ENCODE measurements at places on chromosomes 5 and 9.

- no peak for DNase-seq
Observed at GRCh38 chr5:146345578-146346366, 7.1 kb downstream of the POU4F3 start.

- no peak for DNase-seq
Observed at GRCh38 chr9:93294011-93294410, 110.1 kb downstream of the WNK2 start.

DNA sequence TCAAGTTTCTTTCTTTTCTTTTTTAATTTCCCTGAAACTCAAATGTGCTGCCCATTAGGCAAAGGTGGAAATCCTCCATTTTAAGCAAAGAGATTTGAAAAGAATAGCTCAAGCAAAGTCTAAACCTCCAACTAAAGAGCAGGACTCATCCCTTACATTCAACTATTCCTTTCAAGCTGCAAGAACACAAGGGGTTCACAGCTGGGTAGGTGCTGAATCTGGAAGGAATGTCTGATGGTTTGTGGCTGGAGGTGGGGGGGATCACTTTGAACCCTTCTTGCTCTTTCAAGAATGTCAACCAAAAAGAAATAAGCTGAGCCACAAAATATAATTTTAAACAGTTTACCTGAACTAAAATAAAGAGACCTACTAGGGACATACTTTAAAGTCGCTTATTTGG is 375.7 kb upstream of the CDH10 start:
- no peak for DNase-seq

GRCh38 chr9:124248960-124249359 is 8.8 kb upstream of the NEK6 start:
- no peak for DNase-seq

- no peak for DNase-seq
Observed at GRCh38 chr9:13268469-13268868, 11.0 kb downstream of the MPDZ start.

GRCh38 chr5:87627363-87627762 is 214.6 kb upstream of the CCNH start:
- no peak for DNase-seq

DNA sequence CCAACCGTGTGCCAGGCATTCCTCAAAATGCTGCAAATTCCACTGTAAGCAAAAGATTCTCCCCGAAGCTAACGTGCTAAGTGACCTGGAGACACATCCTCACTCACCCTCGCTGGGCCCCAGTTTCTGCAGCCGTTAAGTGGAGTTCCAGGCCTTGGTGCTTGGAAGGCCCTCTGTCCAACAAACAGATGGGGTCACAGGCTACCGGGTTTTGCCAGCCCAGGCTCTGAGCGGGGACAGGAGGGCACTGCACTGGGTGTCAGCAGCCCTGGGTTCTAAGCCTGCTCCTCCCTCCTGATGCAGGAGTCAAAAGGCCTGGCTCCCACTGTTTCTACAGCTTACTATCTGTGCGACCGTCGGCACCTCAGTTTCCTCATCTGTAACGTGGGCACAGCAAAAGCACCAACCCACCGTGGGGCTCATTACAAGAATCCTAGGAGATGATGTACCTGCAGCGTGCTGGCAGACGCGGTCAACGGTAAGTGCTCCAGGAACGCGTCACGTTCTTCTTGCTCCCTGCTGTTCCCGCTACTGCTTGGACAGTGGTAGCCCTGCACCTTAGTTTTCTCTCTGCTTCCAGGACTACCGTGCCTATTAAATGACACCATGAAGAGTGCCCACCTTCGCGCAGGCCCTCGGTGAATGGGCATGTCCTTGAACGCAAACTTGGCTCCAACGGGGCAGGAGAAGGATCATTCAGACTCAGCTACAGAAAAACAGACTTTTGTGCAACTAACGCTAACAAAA is 84.8 kb downstream of the ADAMTS2 start:
- no peak for DNase-seq

DNA sequence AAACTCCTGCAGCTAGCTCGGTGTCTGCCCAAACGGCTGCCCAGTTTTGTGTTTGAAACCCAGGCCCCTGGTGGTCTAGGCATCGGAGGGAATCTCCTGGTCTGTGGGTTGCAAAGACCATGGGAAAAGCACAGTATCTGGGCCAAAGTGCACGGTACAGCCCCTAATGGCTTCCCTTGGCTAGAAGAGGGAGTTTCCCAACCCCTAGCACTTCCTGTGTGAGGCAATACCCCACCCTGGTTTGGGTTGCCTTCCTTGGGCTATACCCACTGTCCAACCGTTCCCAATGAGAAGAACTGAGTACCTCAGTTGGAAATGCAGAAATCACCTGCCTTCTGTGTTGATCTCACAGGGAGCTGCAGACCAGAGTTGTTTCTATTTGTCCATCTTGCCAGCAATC is 41.8 kb downstream of the CAVIN4 start:
- no peak for DNase-seq

DNA sequence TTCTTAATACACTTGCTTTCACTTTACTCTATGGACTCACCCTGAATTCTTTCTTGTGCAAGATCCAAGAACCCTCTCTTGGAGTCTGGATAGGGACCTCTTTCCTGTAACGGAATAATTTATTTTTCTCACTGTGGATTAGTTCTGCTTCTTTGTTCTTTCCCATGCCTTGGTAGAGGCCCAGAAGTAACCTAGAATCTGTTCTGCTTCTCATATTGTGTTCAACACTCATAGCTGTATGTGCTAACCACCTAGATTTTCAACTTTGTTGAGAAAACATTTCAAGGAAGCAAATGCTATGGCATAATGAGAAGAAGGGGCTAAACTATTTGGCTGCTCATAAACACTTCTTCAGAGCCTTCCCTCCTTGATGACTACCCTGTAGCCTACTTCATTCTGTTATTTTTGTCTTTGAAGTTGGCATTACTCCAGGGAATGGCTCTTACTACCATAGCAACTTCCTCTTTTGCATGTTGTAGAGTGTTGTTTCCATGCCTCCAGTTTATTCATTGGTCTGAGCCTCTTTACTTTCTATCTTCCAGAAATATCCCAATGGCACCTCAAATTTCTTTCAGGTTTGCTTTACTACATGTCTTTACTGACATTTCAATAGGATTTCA is 74.3 kb downstream of the KIAA0825 start:
- DNase-seq: no peak

DNA sequence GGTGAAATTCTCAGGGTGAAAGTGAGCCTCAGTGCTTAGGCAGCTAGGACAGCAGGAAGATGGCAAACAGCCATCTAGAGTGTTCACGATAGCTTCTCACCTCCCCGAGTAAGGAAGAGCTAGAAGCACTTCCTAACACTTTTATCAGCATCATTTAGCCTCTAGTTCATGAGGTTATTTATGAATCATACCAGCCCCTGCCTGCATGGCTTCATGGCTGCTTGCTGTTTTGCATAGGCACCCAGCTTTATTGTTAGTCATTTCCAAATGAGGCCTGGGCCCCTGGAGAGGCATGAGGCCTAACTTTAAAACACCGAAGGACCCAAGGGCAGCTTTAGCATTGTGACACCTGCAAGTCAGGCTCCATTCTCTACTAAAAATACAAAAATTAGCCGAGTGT is 134.9 kb upstream of the PANK3 start:
- no peak for DNase-seq

DNA sequence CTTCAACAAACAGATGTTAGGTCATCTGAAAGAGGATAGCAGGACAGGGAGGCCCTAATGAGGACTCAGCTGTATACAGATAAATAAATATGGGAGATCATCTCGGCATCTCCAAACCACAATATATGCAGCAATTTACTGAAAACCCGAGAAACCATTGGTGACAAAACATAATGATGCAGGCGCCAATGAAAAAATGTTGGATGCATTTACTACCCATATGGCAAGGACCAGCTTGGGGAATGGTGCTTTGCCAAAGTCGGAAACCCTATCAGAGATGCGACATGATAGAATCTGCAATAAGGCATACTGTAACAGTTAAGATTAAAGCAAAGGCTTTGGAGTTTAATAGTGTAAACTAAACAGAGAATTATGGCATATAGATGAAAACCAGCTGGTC is 92.0 kb downstream of the SNCAIP start:
- no peak for DNase-seq

DNA sequence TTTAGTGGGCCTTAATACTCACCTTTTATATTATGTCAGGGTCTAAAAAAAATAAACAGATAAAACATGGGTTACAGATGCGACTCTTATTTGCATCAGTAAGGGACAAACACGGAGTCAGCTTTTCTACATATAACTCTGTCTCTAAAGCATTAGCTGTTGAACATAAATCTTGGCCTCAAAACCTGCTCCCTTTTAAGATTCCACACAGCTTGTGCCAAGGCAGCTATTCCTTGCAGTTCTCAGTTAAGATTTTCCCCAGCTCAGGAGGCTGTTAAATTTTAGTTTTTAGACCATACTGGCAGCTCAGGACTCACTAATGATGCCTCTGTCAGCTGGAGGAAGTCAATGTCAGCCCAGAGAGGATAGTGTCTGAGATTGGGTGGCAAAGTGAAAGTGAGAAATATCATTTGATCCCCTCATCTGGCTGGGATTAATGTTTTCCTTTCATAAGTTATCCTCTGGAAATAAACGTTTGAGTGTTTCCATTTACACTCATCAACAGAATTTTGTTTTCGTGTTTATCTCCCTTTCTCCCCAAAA is 287.5 kb downstream of the ELAVL2 start:
- no peak for DNase-seq

GRCh38 chr9:112858625-112859147 is 32.0 kb downstream of the SLC46A2 start:
- DNase-seq: no peak

GRCh38 chr5:169063316-169063953 is 237.5 kb downstream of the SLIT3 start:
- no peak for DNase-seq

DNA sequence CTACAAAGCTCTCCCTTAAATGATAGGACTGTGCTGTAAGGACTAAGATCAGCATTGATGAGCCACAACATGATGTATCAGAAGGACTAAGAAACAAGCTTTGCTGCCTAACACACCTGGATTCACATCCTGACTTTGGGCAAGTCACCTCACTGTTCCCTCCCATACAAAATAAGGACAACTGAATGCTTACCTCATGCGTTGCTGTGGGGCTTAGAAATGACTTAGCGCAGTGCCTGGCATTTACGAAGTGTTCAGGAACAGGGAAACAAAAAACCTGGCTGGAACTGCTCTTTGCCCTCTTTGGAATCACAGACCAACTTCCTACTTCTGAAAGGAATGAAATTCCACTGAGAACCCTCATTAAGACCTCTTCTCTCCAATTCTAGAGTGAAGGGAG is 113.7 kb downstream of the BAAT start:
- no peak for DNase-seq

DNA sequence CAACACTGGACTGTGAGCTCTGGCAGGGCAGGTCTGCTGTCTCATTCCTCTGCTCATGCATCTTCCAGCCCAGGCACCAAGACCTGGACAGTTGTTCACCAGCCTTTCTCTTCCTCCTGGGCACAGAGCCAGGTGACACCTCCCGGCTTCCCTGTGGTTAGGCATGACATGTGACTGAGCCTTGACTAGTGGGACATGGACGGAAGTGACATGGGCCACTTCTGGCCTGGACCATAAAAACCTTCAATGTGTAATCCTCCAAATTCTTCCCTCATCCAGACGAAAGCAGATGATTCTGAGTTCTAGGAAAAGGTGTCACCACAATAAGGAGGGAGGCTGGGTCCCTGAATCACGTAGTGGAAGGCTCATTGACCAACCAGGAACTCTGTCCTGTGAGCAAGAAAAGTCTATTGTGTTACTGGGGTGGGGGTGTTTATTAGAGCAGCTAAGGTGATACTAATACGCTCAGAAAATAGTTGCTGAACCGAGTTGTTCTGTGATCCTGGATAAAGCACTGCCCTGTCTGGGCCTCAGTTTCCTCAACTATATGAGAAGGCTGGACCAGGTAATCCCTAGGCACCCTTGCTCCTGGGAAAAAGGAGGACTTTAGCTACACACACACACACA is 26.6 kb upstream of the CRB2 start:
- peak; percentile 17 for DNase-seq

DNA sequence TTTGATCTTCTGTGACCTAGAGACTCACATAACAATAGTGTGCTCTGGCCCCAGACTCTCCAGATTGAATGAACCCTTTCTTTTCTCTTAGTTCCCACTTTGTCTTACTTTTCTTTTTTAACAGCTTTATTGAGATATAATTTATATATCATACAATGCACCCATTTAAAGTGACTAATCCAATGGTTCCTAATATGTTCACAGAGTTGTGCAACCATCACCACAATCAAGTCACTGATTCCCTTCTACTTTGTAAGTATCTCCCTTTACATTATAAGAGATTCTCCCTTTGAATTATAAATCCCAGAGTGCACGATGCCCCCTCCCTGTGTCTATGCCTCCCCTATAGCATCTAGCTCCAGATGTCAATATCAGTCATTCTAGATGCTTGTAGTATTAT is 172.4 kb downstream of the HINT1 start:
- no peak for DNase-seq

DNA sequence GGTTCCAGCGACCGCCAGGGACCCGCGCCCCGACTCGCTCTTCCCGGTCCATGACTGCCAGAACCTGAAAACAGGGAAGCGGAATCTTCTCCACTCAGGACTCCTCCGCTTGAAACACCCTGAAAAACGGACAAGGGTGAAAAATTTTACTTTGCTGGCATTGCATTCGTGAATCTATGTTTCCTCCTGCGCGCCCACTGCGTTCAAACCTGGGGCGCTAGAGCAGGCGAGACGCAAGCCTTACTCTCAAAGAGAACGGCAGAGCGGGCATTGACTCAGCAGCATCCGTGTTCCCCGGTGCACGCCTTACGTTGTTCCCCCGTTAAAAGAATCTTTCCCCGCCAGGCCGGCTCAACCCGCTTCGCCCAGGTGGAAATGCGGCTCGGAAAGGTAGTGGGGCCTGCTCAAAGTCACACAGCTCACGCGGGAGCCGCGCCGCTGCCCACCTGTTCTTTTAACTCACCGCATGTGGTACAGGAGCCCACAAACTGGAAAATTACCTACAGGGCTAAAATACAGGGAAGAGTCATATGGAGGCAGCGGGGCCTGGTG is 999 bp upstream of the DRD1 start:
- no peak for DNase-seq

GRCh38 chr9:26426551-26427131 is 466.0 kb downstream of the CAAP1 start:
- DNase-seq: no peak

- DNase-seq: peak; percentile 8
Observed at GRCh38 chr5:141476132-141476911, 556 bp downstream of the PCDHGC3 start.

- no peak for DNase-seq
Observed at GRCh38 chr5:58944221-58944620, 361.3 kb downstream of the RAB3C start.

GRCh38 chr5:117863586-117864296 is 1124.6 kb downstream of the DTWD2 start:
- DNase-seq: no peak

DNA sequence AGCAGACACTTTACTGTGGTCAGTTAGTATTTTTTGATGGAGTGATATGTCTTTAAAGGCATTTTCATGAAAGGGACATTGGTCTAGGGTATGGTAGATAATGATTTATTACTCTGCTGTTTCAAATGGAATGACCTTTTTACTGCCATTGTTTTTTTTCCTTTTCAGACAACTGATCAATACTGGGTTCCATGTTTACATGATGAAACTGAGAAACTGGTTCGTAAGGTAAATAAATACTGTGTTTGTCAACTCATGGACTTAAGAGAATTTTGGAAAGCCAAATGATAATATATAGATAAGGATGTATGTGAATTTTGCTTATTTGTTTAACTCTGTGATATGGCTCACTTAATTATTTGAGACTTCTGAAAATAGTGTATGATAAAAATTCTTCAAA is 35.5 kb downstream of the VPS13A start:
- DNase-seq: no peak

- no peak for DNase-seq
Observed at GRCh38 chr9:111605041-111605559, 5.7 kb upstream of the PTGR1 start.

- no peak for DNase-seq
Observed at GRCh38 chr5:143837306-143837848, 25.4 kb downstream of the HMHB1 start.

Measured in CD4-positive, alpha-beta T cell treated with Interleukin-17A for 4 hours (primary cell).